RPMI7951 (cell line): ENCODE measurements at places on chromosomes 16 and 17. TPM values are rescaled to one million over a fixed set of nuclear protein-coding genes. Genes with fewer than 3 reads are reported as not detected.

Gene ABCC12
- total RNA-seq = 0.29 and 0.48 TPM in 2 replicates

DNA sequence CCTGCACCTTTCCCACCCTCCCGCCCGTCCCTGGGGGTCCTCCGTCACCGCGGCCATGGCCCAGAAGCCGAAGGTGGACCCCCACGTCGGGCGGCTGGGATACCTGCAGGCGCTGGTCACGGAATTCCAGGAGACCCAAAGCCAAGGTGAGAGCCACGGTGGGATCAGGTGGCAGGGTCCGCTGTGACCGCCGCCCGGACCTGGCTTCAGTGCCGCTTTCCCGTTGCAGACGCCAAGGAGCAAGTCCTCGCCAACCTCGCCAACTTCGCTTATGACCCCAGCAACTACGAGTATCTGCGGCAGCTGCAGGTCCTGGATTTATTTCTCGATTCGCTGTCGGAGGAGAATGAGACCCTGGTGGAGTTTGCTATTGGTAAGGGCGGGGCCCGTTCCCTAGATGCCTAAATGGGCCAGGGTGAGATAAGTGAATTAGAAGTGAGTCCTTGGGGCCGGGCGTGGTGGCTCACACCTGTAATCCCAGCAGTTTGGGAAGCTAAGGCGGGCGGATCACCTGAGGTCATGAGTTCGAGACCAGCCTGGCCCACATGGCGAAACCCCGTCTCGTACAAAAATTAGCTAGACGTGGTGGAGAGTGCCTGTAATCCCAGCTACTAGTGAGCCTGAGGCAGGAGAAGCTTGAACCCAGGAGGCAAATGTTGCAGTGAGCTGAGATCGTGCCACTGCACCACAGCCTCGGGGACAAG is 617 bp downstream of the ARMC7 start:
- DNase-seq = no peak

Gene HS3ST3A1
- total RNA-seq = 14.7 and 14.9 TPM in 2 replicates

Gene NPTX1
- 2.5 and 4.6 TPM in 2 replicates for total RNA-seq

DNA sequence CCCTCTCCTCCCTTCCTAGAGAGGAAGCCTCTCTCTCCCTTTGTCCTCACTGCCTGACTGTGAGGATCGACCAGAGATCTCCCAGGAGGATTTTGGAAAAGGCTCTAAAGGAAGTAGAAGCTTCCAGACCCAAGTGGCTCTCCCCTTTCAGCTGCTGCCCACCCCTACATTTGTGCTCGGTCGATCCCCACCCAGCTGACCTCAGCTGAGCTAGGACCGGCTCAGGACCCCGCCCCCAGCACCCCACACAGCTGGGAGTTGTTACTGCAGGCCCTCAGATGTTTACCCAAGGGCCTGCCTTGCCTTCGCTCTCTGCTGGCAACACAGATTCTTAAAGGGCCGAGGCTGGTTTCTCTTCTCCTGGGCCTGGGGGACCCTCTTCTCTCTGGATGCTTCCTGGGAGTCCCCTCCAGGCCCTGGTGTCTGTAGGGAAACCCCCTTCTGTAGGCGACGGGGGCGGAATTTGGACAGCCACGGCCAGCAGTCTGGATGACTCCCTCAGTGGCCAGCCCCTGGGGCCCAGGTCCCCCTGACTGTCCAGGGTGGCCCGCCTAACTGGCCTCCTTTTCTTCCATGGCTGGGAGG is 26.9 kb upstream of the TIMP2 start:
- DNase-seq = no peak

Gene GUCY2D
- not detected in 2 replicates for total RNA-seq

Gene SEPTIN12
- not detected in 2 replicates for total RNA-seq

- DNase-seq = no peak
These were observed 169.2 kb downstream of the MRTFB start for GRCh38 chr16:14240219-14240843.

Gene MTSS2
- 7.3 and 22.1 TPM in 2 replicates for total RNA-seq

DNA sequence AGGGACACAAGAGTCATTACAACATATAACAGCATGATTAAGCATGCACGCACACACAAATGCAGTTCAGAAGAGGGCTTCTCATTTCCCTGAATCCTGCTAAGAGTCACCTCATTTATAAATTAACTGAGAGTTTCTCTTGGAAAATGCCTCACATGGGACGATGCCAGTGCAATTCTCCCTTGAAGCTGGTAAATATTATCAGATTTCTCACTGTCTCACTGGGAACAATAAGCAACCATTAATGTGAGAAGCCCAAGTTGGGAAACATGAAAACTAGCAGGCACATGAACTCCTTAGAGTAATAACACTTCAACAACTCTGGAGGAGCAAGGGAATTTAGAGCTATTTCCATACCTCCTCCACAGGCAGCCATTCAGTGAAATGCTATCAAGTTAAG is 26.4 kb downstream of the SETD6 start:
- DNase-seq = no peak

DNA sequence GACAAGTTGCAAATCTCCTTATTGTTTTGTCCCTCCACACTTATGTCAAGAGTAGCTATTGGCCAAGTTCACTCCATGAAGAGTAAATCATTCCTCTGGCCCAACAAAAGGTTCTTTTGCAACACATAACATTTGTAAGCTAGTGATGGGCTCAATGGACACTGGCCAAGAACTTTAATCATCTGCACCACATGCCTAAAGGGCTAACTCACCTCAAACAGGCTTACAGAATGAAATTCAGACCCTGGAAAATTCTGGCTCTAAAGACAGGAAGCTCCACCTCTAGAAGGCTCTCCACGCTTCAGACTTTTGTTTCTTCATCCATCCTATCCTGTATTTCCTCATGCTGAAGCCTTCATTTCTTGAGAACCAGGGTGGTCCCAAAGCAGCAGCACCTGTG is 10.9 kb upstream of the ANKFN1 start:
- peak; percentile 35 for DNase-seq

Gene TBC1D3L
- 1.5 and 2.8 TPM in 2 replicates for total RNA-seq

DNA sequence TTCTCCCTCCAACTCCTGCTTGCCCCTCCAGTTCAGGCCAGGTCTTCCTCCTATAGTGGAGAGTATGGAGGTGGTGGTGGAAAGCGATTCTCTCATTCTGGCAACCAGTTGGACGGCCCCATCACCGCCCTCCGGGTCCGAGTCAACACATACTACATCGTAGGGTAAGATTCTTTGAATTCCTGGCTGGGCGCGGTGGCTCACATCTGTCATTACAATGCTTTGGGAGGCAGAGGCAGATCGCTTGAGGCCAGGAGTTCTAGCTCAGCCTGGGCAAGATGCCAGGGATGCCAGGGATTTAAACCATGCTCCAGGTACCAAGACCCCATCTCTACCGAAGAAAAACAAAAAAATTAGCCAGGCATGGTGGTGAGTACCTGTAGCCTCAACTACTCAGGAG is 1.4 kb downstream of the ZG16 start:
- peak; percentile 55 for DNase-seq

DNA sequence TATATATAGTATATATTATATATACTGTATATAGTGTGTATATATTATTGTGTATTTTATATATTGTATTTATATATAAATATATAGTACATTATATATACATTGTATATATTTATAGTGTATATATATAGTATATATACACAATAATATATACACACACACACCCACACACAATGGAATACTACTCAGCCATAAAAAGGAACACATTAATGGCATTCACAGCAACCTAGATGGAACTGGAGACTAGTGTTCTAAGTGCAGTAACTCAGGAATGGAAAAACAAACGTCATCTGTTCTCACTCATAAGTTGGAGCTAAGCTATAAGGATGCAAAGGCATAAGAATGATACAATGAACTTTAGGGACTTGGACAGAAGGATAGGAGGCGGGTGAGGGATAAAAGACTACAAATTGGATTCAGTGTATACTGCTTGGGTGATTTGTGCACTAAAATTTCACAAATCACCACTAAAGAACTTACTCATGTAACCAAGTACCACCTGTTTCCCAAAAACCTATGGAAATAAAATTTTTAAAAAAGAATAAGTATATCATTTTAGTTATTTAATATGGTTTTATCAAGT is 201.9 kb upstream of the CDH11 start:
- no peak for DNase-seq

DNA sequence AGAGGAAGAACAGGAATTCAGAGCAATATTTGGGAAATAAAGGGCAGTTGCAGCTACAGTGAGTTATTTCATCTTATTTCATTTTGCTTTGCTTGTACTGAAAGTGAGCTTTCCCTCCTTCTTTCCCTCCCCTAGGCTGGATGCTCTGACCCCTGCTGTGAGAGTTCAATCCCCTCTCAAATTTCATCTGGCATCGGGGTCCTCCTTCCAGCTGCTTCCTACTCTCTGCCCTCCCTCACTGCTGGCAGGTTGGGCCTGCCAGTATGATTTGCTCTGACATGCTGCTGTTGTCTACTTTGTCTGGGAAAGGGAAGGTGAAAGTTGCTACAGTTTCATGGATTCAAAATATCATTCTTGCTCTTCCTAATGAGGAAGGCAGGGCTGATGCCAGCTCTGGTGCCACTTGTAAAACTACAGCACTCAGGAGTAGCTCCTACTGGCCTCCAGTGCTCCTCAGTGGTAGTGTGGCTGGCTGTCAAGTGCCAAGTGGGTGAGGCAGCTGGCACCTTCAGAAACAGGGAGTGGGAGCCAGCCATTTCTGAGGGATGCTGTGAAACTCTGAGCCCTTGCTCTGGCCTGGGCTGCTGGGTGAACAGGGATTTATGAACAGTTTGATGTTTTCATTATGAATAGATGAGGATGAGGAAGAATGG is 408.6 kb downstream of the HAPSTR1 start:
- DNase-seq = no peak

Gene PRSS8
- not detected in 2 replicates for total RNA-seq

DNA sequence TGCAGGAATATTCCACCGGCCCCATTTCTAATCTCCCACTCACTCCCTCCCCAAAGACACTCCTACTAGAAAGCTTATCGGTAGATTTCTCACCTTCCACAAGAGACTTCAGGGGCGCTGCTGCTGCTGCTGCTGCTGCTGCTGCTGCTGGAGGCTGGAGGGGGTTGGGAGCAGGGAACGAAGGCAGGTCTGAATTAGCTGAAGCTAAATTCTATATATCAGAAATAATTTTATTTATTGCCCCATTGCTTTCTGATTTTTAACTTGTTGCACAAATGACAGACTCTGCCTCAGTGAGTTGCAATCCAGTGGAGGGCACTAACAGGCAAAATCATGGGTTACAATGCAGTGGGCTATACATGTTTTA is 25.8 kb upstream of the HLF start:
- no peak for DNase-seq

- DNase-seq = no peak
These were observed 3.5 kb downstream of the CANT1 start for GRCh38 chr17:79006046-79006445.

DNA sequence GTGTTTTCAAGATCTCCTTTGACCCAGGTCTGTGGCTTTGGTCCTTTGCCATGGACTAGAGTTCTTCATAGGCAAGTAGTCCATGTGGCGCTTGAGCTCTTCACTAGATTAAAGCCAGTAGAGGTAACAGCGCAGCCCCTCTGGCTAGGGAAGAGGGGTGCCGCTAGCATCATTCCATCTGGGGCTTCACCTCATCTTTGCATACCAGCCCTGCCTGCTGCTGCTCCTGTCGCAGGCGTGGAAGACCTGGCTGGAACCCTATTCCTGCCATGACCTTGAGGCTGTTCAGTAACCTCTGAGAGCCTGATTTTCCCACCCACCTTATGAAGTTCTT is 198.4 kb downstream of the MSI2 start:
- no peak for DNase-seq

DNA sequence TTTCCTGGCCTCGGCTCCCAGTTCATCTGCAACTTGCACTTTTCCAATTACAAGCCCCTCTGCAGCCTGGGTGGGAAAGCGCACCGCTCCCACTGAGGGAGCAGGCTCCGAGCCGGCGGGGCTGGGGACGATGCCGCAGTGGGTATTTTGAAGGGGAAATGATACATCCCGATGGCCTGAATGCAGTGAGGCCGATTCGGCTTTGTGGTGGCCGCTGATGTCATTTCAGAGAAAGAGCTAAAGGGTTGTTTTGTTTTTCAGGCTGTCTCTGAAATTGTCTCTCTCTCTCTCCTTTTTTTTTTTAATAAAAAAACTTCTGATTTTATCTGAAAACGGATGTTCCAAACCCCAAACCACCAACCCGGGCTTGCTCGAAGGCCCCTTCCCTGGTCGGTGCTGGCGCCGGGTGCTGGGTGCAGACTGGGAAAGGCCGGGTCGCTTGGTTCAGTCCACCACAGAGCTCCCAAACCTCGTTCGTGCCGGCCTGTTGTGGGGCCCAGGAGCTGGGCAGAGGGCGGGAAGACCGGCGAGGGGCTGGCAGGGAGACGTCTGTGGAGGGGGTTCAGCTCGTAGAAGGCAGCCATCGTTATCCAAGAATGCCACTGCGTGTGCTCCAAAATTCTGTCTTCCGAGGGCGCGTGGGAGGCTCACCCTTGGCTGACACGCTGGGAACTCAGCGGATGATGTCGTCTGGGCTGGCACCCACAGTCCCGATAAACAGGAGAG is 102.8 kb downstream of the FOXL1 start:
- peak; percentile 84 for DNase-seq

Gene NEUROD2
- total RNA-seq = not detected in 2 replicates

Gene TSPOAP1
- 0.68 and 0.84 TPM in 2 replicates for total RNA-seq

DNA sequence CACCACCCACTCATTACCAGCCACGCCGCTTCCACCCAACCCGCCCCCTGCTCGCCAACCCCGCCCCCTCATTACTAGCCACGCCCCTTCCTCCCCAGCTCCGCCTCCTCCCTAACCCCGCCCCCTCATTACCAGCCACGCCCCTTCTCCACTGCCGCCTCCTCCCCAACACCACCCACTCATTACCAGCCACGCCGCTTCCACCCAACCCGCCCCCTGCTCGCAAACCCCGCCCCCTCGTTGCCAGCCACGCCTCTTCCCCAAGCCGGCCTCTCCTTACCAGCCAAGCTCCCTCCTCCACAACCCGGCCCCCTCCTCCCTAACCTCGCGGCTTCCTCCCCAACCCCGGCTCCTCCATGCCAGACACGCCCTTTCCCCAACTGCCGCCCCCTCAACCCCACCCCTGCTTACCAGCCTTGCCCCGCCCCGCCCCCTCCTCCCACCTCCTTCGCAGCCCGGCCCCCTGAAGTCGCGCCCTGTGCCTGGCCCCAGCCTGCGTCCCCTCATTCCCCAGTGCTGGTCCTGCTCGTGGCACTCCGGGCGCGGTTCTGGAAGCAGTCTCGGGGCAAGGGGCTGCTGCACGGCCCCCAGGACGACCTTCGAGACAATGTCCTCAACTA is 7.3 kb downstream of the SLC22A31 start:
- DNase-seq = no peak

DNA sequence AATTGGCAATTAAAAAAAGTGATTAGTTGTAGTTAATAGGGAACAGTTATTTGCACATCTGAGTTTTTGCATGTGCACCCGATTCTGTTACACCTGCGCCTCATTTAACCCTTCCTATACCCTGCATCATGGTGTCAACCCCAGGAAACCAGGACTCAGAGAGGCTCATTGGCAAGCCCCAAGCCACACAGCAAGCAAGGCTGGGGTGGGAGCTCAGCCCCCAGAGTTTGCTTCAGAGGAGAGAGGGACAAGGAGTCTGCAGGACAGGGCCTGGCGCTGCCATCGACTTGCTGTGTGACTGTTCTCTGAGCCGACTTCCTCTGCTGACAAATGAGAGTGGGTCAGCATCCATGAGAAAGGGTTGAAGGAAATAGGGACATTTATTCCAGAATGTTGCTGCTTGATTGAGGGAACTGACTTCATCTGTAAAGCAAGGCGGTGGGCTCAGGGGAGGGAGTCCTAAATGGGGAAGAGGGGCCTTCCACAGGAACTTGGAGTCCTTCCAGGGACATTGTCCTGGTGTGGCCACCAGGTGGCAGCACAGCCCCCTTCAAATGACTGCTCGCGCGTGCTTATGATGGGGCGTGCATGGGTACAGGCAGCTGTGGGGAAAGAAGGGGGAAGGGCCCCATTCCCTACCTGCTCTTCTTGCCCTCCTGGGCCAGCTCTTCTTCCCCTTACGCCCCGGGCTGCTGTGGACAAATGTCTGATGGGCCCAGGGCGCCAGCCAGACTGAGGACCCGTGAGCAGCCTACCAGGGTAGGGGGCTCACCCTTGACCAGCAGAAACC is 51.6 kb downstream of the NT5M start:
- peak; percentile 43 for DNase-seq
